ENCODE measurements at places on chromosomes 3 and 15.

DNA sequence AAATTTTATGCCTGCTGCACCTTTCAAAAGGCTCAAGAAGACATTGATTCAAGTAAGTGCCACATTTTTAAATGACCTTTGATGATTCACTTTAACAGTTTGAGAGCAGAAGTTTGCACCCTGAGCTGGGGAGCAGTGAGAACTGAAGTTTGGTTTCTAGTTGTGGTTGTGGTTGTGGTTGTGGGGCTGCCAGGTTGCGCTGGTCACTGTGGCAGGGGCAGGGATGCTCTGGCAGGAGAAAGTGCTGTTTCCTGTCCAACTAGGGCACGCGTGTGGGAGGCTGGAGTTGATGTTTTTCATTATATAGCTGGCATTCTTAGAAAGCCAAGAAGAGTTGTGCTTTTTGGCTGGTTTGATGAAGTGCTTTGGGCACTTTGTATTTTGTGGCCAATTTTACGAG is 339.7 kb upstream of the NR2F2 start:
- no peak for DNase-seq

- DNase-seq: no peak
Measured at GRCh38 chr3:70114431-70114830, 114.9 kb downstream of the SAMMSON start.

DNA sequence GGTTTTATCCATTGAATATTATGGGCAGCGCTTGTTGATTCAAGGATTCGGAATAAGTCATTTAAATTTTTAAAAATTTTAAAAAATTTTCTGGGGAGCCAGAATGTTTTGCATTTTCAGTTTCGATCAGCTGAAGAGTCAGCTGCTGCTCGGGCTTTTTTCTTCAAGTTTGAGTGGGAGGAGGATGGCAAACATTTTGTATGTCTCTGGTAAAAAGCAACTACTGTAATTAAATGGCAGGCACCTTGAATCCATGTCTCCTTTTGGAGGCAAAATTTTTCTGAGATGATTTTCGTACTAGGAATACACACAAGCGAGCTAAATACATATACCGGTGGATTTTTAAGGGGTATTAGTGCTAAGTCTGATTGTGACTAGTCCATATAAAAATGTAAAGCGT is 612 bp downstream of the C3orf38 start:
- DNase-seq: no peak

- DNase-seq: no peak
Measured at GRCh38 chr3:492586-493316, 296.2 kb downstream of the CHL1 start.

DNA sequence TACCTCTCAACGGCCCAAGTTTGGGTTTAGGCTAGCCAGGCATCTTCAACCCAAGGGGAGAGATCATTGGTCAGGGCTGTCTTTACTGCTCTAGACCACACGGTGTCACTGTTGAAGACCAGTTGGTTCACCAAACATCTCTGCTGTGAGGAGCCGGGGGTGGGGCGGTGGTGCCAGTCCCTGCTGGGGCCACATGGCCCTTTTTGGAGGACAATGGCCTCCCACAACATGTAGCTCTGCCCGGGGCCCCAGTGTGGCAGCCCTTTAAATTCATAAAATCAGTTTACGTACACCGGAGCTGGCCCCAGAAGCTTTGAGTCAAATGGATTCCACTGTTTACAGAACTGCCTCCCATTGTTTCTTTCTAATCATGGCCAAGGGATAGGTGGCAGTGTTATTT is 19.1 kb upstream of the TM4SF18 start:
- no peak for DNase-seq

DNA sequence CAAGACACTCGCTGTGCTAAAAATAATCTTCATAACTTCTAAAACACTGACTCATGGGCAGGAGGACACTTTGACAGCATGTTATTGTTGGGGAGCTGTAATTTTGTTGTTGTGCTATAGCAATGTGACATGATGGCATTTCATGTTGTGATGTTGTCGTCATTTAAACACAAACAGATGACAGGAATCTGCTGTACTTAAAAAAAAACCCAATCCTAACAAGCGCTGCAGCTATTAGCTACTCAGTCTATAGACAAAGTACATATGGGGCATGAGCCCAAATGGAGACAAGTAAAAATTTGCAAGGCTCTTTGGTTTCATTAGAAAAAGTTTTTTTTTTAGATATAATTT is 828 bp upstream of the ATOSA start:
- no peak for DNase-seq

- no peak for DNase-seq
Measured at GRCh38 chr3:117645561-117646242, 936.1 kb downstream of the TUSC7 start.

- DNase-seq: no peak
Measured at GRCh38 chr3:60856257-60857046, 394.8 kb downstream of the FHIT start.

DNA sequence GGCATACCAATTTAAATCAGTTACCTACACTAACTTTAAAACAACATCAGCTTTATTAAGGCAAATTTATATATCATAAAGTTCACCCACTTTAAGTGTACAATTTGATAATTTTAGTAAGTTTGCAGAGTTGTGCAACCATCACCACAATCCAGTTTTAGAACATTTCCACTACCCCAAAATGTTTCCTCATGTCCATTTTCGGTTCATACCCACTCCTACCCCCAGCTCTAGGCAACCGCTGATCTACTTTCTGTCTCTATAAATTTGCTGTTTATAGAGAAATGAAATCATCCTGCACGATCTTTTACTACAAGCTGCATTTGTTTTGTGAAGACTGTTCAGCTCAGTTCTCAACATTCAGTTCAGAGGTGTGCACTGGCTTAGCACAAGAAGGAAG is 31.5 kb upstream of the FAM81A start:
- DNase-seq: no peak

DNA sequence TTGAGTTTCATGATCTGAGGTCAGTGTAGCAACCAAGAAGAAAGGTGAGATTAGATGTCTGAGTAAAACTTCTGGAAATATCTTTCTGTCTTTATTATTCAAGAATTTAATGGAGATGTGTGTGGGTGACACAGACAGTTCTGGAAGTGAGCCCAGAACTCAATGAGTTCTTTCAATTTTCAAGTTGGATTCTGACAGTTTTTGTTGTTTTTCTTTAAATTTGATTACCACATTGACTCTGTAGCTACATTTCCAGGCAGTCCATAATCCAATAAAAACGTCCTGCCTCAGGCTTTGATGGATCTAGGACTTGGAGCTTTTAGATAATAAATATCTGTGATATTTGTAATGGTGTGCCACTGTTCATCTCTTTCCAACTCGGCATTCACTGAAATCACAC is 3.9 kb upstream of the PARP14 start:
- no peak for DNase-seq

DNA sequence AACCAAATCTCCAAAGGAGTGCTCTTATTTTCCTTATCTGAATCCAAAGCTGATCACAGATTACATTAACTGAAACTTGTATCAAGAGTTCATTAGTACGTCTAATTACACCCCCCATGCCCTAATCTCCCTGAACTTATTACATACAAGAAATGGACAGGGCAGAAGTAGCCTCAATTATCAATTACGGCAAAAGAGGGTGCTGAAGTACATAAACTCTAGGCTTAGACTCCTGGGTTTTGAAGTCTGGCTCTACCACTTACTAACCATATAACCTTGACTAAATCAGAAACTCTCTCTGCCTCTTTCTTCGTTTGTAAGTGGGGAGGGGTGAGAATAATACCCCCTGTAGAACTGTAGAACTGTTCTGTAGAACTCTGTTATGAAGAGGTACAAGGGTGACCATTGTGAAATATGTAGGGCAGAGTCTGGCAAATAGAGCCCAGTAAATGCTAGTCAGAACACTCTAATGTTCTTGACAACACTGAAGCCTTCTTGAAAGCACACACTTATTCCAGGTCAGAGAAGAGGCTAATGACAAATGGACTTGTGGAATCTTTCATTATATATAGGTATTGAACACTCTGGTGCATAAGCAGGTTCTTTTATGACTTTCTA is 19.6 kb upstream of the OR5K4 start:
- DNase-seq: no peak

Measured in fibroblast of skin of left quadriceps (primary cell).